ENCODE measurements at places on chromosomes 2 and 18. TPM values are rescaled to one million over a fixed set of nuclear protein-coding genes. Genes with fewer than 3 reads are reported as not detected.

DNA sequence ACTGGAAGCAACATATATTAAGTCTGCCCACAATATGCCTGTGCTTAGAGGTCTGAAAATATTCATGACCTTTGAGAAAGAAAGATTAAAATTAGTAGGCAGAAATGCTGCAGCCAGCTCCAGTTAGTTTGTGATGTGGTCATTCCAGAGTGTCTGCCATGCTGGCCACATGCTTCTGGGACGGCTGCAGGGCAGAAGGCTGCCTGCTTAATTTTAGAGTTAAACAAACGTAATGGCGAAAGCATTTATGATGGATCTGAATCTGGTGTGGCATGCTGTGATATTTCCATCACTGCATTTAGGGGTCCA is 95.4 kb downstream of the FHOD3 start:
- H3K27me3 ChIP-seq: no peaks in the 10 kb centered on the region
- H3K36me3 ChIP-seq: no peaks in the 10 kb centered on the region
- H3K4me1 ChIP-seq: no peaks in the 10 kb centered on the region
- H3K4me3 ChIP-seq: no peak overlapping the region
- no peak for DNase-seq

- no peaks in the 10 kb centered on the region for H3K27me3 ChIP-seq
- H3K27ac ChIP-seq: no peak overlapping the region
- DNase-seq: peak; percentile 55
- H3K4me3 ChIP-seq: no peak overlapping the region
- H3K36me3 ChIP-seq: no peaks in the 10 kb centered on the region
Observed at GRCh38 chr2:10331027-10331701, 28.5 kb downstream of the HPCAL1 start.

UGT1A3 gene
- not detected for total RNA-seq

GRCh38 chr18:54278615-54279014 is 9.3 kb downstream of the POLI start:
- no peak overlapping the region for H3K27ac ChIP-seq
- no peaks in the 10 kb centered on the region for H3K27me3 ChIP-seq
- DNase-seq: no peak
- no peaks in the 10 kb centered on the region for H3K4me1 ChIP-seq
- H3K4me3 ChIP-seq: no peak overlapping the region
- peaks cover 3% of the 10 kb centered on the region for H3K36me3 ChIP-seq

All from astrocyte (in vitro differentiated cells and primary cell).